ENCODE measurements at places on chromosomes 5 and 9.

- no peak for DNase-seq
Observed at GRCh38 chr9:98254228-98255060, 1.0 kb downstream of the TBC1D2 start.

- DNase-seq, result no peak
Observed at GRCh38 chr9:124793015-124793541, 16.1 kb downstream of the OLFML2A start.

- no peak for DNase-seq
Observed at GRCh38 chr9:117029341-117029740, 342.2 kb downstream of the TRIM32 start.

DNA sequence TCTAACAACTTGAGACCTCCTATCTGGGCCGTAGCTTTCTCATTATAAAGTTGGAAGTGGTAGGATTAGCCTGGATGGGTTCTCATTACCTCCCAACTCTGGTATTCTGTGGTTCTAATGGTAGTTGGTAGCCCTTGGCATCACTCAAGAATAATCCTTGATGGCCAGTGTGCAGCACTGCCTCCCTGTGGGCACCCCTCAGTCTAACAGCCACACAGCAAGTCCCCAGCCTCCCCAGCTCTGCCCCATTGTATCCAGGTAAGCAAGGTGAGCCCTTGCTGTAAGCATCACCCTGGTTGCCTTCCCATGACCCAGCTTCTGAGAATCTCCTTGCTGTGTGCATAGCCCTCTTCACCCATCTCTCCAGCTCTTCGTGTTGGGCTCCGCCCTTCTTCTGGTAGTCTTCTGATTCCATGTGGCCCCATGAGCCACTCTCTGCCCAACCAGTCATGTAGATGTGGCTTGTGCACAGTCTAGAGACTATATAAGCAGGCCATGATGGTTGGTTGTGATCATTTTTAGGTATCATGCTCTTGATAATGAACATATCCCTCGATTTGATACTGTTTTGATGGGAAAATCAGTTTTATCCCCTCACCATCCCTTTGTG is 57.6 kb upstream of the GRHPR start:
- DNase-seq, result no peak

DNA sequence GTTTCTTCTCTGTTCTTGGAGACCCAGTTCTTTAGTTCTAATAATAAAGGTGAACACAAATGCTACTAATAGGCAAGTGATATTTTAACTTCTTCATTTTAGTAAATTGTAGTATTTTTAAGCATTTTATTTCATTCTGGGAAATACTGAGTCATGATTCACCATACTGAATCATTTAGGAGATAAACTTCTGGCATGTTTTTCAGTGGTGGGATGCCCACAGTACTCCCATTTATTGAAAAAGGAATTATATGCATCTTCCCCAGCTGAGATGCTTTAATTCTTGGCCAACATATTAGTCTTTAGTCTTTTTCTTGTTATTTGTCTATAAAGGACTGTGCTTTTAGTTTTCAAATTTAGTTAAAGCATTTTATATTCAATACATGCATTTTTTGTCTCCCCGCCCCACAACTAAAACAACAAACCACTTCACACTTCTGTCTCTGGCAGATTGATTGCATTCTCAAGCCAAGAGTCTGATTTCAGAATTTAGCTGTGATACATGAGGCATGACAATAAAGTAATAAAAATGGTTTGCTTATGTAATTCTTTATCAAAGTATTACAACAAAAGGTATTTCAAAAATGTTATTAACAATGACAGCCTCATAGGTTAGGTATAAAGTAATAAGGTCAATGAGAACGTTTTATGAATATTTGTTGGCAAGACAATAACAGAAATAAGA is 125.2 kb upstream of the CDH18 start:
- DNase-seq, result no peak

- no peak for DNase-seq
Observed at GRCh38 chr5:158614951-158615350, 484.8 kb downstream of the EBF1 start.

DNA sequence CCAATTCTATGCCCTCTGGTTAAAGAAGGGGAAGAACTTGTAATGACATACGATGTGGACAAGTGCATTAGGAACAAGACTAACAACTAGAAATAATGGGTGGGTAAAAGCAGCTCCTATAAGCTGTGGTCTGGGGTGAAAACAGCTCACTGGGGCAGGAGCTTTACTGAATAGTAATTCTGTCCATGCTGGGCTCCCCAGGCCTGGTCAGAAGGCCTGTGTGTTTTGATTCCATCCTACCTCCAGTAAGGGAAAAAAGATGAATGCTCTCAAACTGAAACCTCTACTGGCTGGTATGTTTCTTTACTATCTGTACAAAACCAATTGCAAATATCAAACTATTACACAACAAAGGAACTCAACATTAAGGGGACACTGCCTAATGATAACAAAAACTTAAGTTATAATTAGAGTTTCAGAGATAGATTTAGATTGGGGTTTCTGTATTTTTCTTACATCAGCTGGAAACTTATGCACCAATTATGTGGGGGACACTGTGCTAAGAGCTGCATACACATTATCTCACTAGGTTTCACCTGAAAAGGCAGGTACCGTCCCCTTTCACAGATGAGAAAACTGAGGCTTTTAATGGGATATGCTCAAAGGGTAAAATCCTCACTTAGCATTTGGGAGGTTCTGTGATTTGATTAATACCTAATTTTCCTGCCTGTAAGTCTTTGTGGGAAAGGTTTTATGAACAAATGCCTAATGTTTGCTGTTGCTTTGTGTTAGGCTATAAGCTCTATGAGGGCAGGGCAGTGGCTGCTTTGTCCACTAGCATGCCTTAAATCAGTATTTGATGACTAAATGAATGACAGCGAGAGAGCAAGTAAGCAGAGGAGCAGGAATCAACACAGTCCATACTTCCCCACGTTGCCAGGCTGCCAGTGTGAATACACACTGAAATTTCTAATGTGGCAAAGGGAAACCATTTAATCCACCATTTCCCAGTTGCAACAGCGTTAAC is 53.6 kb downstream of the ELL2 start:
- DNase-seq, result no peak

- no peak for DNase-seq
Observed at GRCh38 chr5:147065071-147065470, 169.8 kb upstream of the STK32A start.

DNA sequence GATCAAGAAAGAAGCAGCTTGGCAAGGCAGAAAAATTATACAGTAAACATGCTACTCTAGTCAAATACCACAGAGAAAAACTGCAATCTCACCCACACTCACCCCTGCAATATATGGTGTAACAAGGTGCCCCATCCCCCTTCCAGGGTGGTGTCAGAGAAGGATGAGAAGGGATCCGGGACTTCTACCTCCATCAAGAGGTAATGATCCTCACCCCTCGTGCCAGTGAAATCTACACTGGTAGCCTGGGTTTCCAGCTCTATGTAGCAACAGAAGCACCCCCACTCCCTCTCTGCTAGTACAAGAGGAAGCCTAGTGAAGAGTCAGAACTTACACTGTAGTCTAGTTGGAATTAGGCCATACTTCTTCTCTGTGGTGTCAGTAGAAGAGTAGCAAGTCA is 18.9 kb downstream of the SLCO4C1 start:
- no peak for DNase-seq

- no peak for DNase-seq
Observed at GRCh38 chr9:14170392-14170931, 143.5 kb downstream of the NFIB start.

GRCh38 chr5:178555005-178555404 is 35.2 kb downstream of the COL23A1 start:
- no peak for DNase-seq

DNA sequence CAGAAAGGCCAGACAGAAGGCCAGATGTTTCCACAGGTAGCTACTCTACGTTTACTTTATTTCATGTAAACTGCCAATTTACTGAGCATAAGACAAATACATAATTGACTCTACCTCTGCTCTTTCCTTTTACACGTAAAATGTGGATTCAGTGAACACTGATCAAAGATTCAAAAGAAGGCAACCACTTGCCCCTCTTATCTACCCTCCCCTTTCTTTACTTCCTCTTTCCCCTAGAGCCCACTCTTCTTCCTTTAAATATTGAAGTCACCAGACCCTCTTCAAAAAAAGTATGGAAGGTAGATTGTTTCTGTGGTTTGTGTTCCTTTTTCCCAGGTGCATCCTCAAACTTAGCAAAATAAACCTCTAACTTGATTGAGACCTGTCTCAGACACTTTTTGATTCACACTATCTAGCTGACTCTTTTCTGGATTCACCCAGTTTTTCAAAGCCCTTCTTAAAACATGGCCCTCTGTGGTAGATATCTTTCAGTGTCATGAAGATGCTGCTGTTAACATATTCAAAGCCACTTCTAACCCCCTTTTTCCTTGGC is 6.7 kb downstream of the FAM114A2 start:
- DNase-seq, result no peak

GRCh38 chr9:17739022-17739421 is 160.2 kb downstream of the SH3GL2 start:
- DNase-seq, result no peak

- DNase-seq, result no peak
Observed at GRCh38 chr5:40227366-40227765, 452.3 kb upstream of the PTGER4 start.

- no peak for DNase-seq
Observed at GRCh38 chr5:66959653-66960052, 236.9 kb downstream of the CD180 start.

- peak; percentile 57 for DNase-seq
Observed at GRCh38 chr9:21317956-21318923, 13.1 kb upstream of the IFNA5 start.

- no peak for DNase-seq
Observed at GRCh38 chr9:107261106-107261505, 22.0 kb upstream of the RAD23B start.

DNA sequence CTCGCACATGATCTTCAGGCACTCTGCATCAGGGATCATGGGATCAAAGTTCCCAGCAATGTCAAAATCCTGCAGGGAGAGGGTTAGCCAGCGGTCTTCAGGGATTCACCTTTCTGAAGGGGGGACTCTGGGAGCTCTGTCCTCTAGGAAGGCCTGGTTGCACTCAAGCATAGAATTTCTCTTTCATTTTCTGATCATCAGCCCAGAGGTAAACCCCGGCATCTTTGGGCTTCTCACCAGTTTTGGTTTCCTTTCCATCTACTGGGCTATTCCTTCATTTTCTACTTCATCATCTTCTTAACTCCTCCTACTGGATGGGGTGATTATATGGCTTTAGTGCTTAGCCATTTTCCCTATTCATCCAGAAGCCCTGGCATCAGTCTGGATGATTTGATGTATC is 4.6 kb upstream of the DND1 start:
- no peak for DNase-seq

- DNase-seq, result no peak
Observed at GRCh38 chr5:168128557-168128956, 162.9 kb upstream of the WWC1 start.

GRCh38 chr9:135661816-135662560 is 1.1 kb upstream of the LCN9 start:
- no peak for DNase-seq

DNA sequence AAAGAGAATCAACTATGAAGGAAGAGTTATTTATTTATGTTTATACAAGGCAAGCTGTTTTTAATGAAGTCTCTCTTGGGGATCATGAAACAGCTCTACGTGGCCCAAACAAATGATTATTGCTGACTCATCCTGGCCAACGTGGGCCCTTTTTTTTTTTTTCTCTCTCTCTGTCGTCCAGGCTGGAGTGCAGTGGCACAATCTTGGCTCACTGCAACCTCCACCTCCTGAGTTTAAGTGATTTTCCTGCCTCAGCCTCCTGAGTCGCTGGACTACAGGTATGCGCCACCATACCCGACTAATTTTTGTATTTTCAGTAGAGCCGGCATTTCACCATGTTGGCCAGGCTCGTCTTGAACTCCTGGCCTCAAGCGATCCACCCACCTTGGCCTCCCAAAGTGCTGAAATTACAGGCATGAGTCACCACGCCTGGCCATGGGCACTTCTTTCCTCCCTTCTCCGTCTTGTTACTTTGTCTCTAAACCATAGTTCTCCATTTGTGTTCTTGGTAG is 98.3 kb downstream of the BASP1 start:
- DNase-seq, result peak; percentile 48

GRCh38 chr5:139671096-139671841 is 23.1 kb downstream of the CXXC5 start:
- DNase-seq, result no peak

GRCh38 chr9:23674016-23674585 is 151.9 kb downstream of the ELAVL2 start:
- peak; percentile 8 for DNase-seq

DNA sequence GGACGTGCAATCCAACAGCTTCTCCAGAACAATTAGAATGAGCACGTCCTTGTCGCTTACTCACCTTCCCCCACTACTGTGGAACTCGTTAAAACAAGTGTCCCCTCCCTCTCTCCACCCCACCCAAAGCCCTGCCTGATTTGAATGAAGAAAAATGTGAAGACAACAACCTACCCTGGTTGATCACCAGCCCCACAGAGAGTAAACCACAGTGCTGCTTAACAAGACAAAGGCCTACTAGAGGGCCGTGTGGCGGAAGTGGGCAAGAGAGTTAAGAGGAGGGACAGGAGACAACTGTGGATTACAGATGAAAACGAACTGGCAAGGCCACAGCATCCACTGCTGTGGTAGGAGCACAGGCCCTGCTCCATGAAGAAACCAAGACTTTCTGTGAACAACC is 51.1 kb downstream of the CDK5RAP2 start:
- DNase-seq, result no peak

DNA sequence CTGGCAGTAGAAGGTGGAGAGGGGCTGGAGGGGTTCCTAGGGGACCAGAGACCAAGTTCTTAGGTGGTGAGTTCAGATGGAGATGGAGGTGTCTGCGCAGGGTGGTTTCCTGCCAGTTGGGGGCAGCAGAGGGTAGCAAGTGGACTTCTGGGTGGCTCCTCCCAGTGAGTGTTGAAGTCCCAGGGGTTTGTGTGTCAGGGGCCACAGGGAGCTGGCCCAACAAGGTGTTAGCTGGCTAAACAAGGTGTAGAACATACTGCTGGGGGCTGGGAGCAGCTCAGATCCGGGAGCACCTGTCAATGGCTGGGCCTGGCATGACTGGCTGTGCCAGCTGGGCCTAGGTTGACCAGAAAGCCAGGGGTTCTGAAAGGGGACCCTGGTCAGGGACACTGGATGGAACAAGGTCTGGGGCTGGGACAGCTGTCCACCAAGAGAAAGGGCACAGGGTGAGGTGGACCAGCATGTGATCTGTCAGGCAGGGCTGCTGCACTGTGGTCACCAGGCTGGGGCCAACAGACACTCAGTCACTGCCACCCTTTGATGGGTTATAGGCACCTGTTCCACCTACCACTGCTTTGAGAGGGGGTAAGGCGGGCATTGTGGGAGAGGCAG is 35.6 kb downstream of the DAB2IP start:
- peak; percentile 57 for DNase-seq

- no peak for DNase-seq
Observed at GRCh38 chr5:22708770-22709328, 144.3 kb downstream of the CDH12 start.

DNA sequence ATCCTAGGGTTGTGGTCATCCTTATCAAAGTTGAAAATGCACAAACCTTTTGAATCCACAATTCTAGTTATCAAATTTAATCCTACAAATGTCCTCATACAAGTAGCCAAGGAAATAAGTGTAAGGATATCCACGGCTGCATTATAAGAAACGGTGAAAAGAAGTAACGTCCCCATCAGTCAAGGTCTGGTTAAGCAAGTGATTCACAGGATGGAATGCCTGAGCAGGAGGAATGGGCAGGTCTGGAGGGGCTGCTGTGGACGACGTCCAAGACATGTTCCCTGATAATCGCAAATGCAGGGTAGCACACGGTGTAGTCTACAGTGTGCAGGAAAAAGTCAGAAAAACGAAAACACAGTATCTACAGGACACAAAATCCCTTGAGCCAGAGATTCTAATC is 118.6 kb downstream of the ADAMTS2 start:
- no peak for DNase-seq

- DNase-seq, result peak; percentile 1
Observed at GRCh38 chr5:59174248-59174844, 591.5 kb downstream of the RAB3C start.

- no peak for DNase-seq
Observed at GRCh38 chr5:10578869-10579268, 15.0 kb downstream of the ANKRD33B start.

Measured in DMS79 treated with DMSO at 0.1 percent for 48 hours (cell line).